HuH-7 (cell line): ENCODE measurements at places on chromosomes 3 and 15.
A peak's percentile ranks its signal among the peaks of the same experiment; 100 is the strongest.

DNA sequence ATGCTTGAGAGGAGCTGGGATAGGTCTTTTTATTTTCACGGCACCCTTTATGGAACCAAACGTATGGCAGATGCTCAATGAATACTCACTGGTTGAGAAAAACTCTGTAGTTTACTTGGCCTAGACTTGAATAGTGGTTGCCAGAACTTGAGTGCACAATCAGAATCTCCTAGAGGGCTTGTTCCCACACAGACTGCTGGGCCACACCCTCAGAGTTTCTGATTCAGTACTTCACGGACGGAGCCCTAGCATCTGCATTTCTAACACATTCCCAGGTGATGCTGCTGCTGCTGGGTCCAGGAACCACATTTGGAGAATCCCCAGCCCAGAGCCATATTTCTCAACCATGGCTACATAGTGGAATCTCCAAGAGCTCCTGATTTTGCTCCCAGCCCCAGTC is 24.6 kb downstream of the CA12 start:
- no peak for DNase-seq

GRCh38 chr3:133941415-133941821 is 45.7 kb upstream of the RAB6B start:
- no peak for DNase-seq

DNA sequence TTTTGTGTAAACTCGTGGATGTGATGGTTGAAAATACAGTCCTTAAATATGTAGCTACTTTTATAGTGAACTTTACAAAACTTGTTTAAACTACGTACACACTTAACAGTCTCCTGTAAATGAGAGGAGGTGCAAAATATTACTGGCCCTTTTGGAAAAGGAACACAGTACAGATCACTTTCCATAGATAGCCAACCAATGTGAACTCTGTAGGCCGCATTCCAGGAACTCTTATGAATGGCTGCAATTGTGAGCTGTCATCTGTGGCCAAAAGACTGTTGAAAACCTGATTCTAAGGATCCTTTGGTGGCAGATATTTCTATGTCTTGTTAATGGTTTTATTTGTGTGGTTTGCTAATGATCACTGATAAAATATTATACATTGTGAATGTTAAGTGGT is 6.2 kb downstream of the TSC22D2 start:
- DNase-seq: no peak

GRCh38 chr3:30198162-30198561 is 408.2 kb upstream of the TGFBR2 start:
- DNase-seq: no peak

DNA sequence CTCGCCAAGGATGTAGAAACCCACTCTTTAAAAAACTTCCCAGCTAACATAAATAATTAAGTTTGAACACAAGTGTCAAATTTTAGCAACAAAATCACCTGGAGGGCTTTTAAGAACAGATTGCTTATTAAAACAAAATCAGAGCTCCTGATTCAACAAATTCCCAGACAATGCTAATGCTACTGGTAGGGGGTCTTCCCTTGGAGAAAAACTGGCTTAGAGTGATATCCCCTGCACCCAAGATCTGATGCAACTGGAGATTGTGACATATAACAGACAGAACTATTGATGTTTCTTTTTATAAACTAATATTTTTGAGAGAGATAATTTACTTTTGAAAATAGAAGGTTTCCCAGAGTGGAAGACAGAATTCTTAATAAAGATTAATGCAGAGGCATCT is 19.9 kb downstream of the IGSF10 start:
- no peak for DNase-seq

DNA sequence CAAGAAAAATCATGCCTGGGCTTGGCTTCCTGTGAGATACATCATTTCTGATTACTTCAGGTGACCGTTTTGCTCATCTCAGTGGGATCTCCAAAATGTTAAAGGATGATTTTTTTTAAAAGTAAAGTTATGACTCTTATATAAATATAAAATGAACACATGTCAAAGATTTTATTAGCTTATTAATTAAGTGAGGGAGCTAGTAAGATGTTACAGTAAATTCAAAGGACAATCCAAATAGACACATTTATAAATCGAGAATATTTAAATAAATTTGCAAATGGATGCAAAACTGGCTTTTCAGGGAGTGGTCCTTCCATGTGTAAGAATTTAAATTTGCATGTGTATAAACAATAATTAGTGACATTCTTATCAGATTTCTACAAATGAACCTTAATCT is 87.0 kb downstream of the IQCH start:
- DNase-seq: no peak

GRCh38 chr3:177538048-177538749 is 340.9 kb upstream of the TBL1XR1 start:
- DNase-seq: no peak

GRCh38 chr15:64182859-64183370 is 20.1 kb upstream of the PPIB start:
- no peak for DNase-seq

DNA sequence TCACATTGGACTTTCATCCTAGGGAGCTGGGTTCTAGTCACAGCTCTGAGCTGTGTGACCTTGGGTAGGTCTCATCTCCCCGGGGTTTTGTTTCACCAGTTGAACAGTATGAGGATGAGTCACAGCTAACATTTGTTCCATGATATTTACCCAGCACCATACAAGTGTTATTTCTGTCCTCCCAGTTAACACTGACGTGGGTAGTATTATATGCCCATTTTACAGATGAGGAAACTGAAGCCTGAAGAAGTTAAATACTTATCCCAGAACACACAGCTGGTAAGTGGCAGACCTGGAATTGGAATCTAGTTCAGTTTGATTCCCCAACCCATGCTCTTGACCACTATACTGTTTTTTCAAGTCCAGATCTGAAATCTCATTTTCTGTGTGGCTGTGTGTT is 908 bp upstream of the RARB start:
- no peak for DNase-seq

- DNase-seq: peak; percentile 30
These were observed 173.6 kb downstream of the PPM1L start for GRCh38 chr3:160929595-160929994.

- no peak for DNase-seq
These were observed 536.2 kb downstream of the GRM7 start for GRCh38 chr3:7397097-7397496.

DNA sequence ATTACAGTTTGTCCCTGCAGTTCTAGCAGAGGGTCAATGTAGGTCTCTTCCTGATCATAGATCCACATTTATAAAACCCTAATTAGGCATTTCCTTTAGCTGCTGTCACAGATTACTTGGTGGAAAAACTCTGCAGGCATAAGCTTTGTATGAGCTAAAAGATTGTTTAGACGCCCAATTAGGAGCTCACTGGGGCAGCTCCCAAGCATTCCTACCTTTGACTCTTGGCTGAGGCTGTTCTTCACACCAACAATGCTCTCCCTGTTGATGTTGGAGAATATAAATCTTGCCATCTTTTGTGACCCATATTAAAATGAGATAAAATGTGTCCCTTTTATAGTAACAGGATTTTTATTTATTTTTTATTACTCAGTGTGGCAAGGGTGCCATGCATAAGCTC is 148.3 kb upstream of the TRIM42 start:
- no peak for DNase-seq

DNA sequence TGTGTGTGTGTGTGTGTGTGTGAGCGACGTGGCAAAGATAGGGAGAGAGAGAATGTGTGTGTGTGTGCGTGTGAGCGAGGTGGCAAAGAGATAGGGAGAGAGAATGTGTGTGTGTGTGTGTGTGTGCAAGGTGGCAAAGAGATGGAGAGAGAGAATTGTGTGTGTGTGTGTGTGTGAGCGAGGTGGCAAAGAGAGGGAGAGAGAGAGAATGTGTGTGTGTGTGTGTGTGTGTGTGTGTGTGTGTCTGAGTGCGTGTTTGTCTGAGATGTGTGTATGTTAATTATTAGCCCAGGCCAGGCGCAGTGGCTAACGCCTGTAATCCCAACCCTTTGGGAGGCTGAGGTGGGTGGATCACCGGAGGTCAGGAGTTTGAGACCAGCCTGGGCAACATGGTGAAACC is 154.6 kb upstream of the RGMA start:
- DNase-seq: no peak

GRCh38 chr3:54046641-54047214 is 75.6 kb upstream of the CACNA2D3 start:
- DNase-seq: no peak

DNA sequence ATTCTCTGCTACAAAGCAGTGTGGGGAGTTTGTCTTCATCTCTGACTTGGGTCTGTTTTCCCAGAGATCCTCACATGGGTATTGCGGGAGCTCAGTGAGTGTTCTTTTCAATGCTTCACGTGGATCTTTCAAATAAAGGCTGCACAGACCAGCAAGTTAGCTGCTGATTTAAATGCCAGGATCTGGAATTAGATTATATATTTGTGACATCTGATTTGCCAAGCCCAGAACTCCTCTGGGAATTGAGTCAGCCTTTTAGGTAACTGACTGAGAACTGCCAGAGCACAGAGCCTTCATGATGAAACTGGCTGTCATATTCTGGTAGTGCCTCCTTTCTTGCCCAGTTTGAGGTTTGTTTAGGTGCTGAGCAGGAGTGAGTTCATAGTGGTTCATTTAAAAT is 14.7 kb downstream of the EDEM1 start:
- no peak for DNase-seq

GRCh38 chr3:147152476-147152875 is 253.9 kb downstream of the ZIC4 start:
- DNase-seq: no peak

DNA sequence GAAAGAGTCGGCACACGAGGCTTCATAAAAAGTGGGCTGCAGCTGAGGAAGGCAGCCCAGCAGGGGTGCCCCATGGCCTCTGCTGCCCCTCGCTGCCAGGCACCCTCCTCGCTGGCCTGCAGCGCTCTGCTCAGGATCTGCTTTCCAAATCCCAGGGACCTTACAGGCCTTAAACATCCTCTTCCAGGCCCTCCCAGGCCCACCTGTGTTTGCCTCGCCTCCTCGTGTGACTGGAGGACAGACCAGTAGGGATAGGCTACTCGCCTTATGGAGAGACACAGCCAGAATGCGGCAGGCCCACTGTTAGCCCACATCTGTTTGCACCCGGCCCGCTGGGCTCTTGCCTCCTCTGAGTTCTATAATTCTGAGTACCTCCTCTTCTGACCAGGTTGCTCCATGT is 124.5 kb upstream of the PLXNA1 start:
- no peak for DNase-seq

DNA sequence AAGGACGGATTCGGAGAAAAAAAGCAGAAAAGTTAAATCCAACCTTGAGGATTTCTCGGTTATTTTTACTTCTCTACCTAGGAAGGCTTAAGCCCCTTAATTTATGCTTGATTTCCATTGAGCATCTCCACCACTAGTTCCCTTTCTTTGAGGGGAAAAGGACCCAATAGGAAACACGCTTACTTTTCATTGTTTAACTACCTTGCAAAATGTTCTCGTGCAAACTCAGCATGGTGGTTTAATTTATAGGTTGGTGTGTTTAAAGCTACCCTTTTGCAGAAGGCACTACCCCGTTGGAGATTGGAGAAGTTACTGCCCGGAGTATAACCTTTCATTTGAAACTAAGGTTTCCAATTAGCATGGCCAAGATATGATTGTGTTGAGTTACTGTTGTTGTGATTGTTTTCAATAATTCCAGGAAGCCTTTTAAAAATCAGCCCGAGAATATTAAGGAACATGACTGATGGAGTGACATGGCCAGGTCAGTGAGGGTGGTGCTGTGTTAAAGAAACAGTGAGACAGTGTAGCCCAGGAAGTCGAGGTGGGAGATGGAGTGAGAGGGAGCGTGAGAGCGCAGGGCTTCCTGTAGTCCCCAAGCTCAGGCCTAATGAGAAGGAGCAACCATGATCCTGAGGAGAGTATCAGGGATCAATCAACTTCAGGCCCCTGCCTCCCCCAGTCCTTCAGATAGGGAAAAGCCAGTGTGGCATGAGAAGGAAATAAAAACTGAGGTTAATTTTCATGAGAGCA is 76.6 kb downstream of the AQP9 start:
- DNase-seq: no peak

DNA sequence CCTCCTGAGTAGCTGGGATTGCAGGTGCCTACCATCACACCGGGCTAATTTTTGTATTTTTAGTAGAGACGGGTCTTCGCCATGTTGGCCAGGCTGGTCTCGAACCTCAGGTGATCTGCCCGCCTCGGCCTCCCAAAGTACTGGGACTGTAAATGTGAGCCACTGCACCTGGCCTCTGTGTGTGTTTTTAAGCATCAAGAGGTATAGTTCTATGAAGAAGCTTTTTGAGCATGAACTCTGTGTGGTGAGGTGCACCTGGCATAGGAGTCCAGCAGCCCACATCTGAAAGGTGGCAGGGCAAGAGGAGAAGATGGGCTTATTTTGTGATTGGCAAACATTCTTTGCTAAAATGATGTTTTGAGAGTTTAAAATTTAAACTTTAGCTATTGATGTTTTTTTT is 118.0 kb downstream of the DGKG start:
- no peak for DNase-seq

GRCh38 chr3:85482213-85482490 is 523.4 kb downstream of the CADM2 start:
- DNase-seq: no peak

DNA sequence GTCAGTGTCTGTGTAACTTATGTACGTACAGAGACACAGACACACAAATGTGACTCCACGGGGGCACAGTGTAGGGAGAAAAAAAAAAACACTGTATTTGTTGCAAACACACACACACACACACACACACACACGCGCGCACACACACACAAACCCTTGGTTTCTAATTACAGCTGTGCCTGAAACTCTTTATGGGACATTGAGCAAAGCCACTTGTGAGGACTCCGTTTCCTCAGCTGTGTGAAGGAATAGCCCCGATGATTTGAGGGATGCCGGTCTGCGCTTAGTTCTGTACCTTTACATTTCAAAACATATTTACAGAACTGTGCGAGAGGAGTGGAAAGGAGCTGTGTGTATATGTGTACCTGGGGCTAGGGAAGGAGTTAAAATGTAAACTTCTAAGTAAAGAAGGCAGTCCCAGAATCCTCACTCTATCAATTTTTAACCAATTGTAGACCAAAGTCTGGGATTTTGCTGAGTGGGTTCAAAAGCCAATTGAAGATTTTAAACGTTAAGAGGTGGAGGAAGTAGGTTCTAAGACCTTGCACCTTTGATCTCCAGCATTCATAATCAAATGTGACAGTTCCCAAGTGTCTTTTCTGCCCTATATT is 5.3 kb upstream of the BCL6 start:
- DNase-seq: peak; percentile 18

DNA sequence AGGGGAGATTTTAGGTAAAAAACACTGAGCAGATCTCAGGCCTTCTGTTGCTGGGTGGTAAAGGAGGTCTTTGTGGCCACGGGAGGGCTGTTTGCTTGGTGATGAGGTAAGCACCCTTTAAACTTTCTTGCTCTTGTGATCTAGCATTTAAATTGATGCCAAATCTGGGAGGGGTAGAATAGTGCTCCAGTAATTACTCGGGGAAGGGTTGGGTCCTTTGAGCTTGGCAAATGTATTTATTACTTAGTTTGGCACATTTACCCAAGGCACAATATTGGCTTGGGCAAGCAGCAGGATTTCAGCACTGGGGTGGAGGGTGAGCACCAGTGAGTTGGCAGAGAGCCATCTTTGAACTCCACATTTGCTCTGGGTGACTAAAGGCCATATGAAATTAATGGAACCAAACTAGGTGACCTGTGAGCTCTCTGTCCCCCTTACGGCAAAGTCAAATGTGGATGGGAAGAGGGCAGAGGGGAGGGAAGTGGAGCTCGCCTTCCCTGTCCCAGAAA is 185.9 kb upstream of the ONECUT1 start:
- no peak for DNase-seq
